Esophagus squamous epithelium (tissue), 5 donors: ENCODE measurements at places on chromosomes 7 and 10. TPM values are rescaled to one million over a fixed set of nuclear protein-coding genes. Genes with fewer than 3 reads are reported as not detected.

SPDYE8 gene
- not detected for total RNA-seq

DNA sequence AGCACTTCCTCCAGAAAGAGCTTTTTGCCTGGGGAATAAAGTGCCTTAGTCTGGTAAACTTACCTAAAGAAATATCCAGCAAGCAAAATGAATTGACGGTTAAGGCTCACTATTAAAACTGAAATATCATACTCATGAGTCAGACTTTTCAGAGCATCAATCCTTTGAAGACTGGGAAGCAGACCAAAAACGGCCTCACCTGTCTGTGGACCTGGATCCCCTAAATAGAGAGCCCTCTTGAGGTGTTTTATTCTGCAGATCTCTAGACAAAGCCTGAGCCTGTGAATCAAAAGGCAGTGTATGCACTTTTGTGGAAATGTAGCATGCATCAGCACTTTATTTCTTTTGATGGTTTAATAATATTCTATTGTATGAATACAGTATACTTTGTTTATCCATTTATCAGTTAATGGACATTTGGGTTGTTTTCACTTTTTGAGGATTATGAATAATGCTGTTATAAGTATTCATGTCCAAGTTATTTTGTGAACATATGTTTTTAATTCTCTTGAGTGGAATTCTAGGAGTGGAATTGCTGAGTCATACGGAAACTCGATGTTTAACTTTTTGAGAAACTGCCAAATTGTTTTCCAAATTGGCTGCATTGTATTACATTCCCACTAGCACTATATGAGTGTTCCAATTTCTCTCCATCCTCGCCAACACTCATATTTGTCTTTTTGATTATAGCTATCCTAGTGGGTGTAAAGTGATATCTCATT, 449.0 kb upstream of the IGFBP3 start:
- no peak overlapping the region for H3K4me3 ChIP-seq
- DNase-seq = no peak
- H3K36me3 ChIP-seq = no peaks in the 10 kb centered on the region
- H3K4me1 ChIP-seq = no peaks in the 10 kb centered on the region

LRIT1 gene
- total RNA-seq = not detected

GRCh38 chr10:121080281-121080891, 229.2 kb downstream of the WDR11 start:
- no peaks in the 10 kb centered on the region for H3K36me3 ChIP-seq
- H3K4me3 ChIP-seq = no peak overlapping the region
- no peaks in the 10 kb centered on the region for H3K27me3 ChIP-seq
- H3K27ac ChIP-seq = no peak overlapping the region
- no peak for DNase-seq
- H3K4me1 ChIP-seq = peaks cover 21% of the 10 kb centered on the region
